ENCODE measurements at places on chromosomes 5 and 9. TPM values are rescaled to one million over a fixed set of nuclear protein-coding genes. Genes with fewer than 3 reads are reported as not detected.

GRCh38 chr5:169015991-169016390, 284.9 kb downstream of the SLIT3 start:
- DNase-seq: no peak

- no peak for DNase-seq
Measured at GRCh38 chr9:71363286-71363961, 242.0 kb upstream of the TRPM3 start.

The MELK gene
- 46.9 TPM for total RNA-seq

DNA sequence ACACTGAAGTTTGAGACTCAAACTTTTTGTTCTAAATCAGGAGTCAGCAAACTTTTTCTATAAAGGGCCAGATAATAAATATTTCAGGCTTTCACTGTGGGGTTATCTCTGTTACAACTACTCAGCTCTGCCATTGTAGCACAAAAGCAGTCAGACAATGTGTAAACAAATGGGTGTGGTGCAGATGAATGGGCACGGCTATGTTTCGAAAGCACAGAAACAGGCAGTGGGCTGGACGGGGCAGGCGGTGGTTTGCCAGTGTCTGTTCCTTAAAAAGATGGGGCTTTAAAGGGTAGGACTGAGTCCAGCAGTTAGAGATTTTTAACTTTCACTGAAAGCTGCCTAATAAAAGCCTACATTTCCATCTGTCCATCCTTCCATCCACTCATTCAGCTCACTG, 48.9 kb downstream of the PFDN1 start:
- no peak for DNase-seq

The AGXT2 gene
- not detected for total RNA-seq

GRCh38 chr5:107388141-107388861, 282.4 kb downstream of the EFNA5 start:
- no peak for DNase-seq

GRCh38 chr5:154487541-154487940, 9.5 kb upstream of the HAND1 start:
- peak; percentile 67 for DNase-seq

The DOCK2 gene
- total RNA-seq: 149 TPM

The NNT gene
- total RNA-seq: 69.7 TPM

The CENPP gene
- 26.5 TPM for total RNA-seq

The CCL19 gene
- total RNA-seq: not detected

DNA sequence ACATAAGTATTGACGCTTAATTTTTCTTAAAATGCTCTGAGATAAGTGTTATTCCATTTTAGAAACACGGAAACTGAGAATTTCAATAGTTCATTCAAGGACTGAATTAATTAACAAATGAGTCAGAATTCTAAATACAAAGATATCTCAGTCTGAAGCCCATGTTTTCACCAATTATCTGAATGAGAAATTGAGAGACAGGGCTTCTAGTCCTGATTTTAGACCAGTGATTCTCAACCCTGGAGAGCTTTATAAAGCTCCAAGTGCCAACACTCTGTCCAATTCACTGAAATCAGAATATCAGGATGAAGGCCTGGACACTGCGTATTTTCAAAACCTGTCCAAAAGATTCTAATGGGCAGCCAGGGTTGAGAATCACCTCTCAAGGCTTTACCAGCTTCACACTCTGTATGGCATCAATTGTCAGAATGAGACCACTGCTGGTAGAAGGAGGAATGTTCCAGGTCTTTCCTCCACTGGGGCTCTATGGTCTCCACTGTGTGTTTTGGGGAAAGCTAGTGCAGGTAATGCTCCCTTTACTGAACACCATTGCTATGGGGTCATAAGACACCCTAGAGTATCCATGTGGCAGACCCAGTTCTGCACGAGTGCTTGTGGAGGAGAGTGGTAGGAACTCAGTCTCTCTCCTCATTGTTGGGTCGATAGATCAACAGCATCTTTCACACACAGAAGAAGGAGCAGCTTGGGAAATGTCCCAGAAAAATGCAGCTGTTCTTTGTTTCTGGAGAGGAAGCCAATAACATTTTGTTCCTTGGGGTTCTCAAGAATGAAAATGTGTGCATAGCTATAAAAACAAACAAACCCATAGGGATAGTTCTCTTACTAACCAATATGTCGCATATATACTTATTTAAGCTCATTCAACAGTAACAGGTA, 99.7 kb upstream of the OSMR start:
- DNase-seq: no peak

DNA sequence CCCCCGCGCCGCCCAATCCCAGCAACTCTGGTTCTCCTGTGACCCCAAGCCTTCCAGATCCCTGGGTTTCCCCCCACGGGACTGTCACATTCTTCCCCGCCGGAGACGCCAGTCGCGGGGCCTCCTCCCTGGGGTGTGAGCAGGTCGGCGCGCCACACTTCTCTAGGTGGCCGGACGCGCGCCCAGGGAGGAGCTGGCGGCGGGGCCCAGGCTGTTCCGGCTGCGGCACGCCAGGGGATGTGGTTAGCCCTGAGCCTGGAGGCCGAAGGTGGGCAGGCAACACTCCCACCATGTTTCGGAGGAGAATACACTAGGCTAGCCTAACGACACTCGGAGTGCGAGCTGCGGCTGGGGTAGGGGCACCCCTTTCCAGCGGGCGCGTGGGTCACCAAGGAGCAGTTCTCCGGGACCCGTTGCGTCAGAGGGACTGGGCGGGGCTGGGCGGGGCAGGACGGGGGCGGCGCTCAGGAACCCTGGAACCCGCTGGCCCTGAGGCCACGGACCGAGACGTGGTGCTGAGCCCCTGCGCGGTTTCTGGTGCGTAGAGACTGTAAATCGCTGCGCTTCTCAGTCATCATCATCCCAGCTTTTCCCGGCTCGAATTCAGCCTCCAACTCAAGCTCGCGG, at the start of gene SLC27A6:
Gene SLC27A6, plus strand, starts transcription at position 478 of the 627 bp plus-strand sequence. CDS start 650 bp downstream, outside the sequence.
- DNase-seq: peak; percentile 3

GRCh38 chr5:172048539-172049101, 42.2 kb upstream of the FBXW11 start:
- DNase-seq: no peak

The HRH2 gene
- 40.2 TPM for total RNA-seq
